Esophagus squamous epithelium (tissue), 5 donors: ENCODE measurements at places on chromosomes 12 and 14. TPM values are rescaled to one million over a fixed set of nuclear protein-coding genes. Genes with fewer than 3 reads are reported as not detected.

P2RX2 gene
- not detected for total RNA-seq

LHX5 gene
- not detected for total RNA-seq

LRRIQ1 gene
- total RNA-seq, result 0.09 TPM

DCN gene
- 1,296 TPM for total RNA-seq

GNB3 gene
- total RNA-seq, result not detected

PCBP2 gene
- 400 TPM for total RNA-seq

PRR13 gene
- total RNA-seq, result 46.3 TPM

CLECL1 gene
- total RNA-seq, result not detected

CELA1 gene
- total RNA-seq, result not detected

CCDC175 gene
- not detected for total RNA-seq

TAS2R46 gene
- not detected for total RNA-seq

NGB gene
- not detected for total RNA-seq

GNG2 gene
- 5.4 TPM for total RNA-seq

NKX2-1 gene
- total RNA-seq, result not detected

ADAM21 gene
- not detected for total RNA-seq

LAG3 gene
- 0.50 TPM for total RNA-seq

LUM gene
- total RNA-seq, result 19.5 TPM

LBHD2 gene
- total RNA-seq, result not detected

COL2A1 gene
- total RNA-seq, result not detected

ERP27 gene
- total RNA-seq, result not detected

FZD10 gene
- total RNA-seq, result 7.2 TPM

RIN3 gene
- total RNA-seq, result 4.3 TPM

OAS1 gene
- 57.7 TPM for total RNA-seq

IFNG-AS1 gene
- total RNA-seq, result not detected

SERPINA10 gene
- total RNA-seq, result not detected

OR6C2 gene
- 0.22 TPM for total RNA-seq

BCL11B gene
- 19.3 TPM for total RNA-seq

TC2N gene
- 44.8 TPM for total RNA-seq

OR4Q2 gene
- total RNA-seq, result not detected

ANO2 gene
- total RNA-seq, result 1.7 TPM

VIPAS39 gene
- 13.2 TPM for total RNA-seq

DIO3 gene
- 0.18 TPM for total RNA-seq

VRTN gene
- not detected for total RNA-seq

GZMH gene
- 0.53 TPM for total RNA-seq

BEGAIN gene
- total RNA-seq, result not detected

FGD4 gene
- total RNA-seq, result 17.0 TPM

HVCN1 gene
- total RNA-seq, result 2.3 TPM

RTL1 gene
- not detected for total RNA-seq

GPR84 gene
- not detected for total RNA-seq
